ENCODE measurements at places on chromosomes 5 and 9.

GRCh38 chr5:128412145-128412930 is 125.7 kb downstream of the FBN2 start:
- no peak for DNase-seq

DNA sequence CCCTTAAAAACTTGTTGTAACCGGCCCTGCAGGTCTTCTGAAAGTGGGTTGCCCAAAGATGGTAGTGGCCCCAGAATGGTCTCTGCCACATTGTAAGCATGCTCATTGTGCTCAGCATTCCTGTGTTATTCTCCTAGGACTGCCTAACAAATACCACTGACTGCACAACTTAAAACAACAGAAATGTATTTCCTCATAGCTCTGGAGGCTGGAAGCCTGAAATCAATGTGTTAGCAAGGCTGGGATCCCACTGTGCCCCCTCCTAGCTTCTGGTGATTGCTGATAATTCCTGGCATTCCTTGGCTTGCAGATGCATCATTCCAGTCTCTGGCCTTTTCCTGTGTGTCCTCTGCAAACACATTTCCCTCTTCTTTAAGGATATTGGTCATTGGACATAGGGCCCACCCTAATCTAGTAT is 3.4 kb upstream of the GCNT4 start:
- DNase-seq: no peak

GRCh38 chr5:150630016-150630415 is 10.4 kb upstream of the SYNPO start:
- no peak for DNase-seq

GRCh38 chr9:128340691-128341434 is 536 bp downstream of the SLC27A4 start:
- no peak for DNase-seq

DNA sequence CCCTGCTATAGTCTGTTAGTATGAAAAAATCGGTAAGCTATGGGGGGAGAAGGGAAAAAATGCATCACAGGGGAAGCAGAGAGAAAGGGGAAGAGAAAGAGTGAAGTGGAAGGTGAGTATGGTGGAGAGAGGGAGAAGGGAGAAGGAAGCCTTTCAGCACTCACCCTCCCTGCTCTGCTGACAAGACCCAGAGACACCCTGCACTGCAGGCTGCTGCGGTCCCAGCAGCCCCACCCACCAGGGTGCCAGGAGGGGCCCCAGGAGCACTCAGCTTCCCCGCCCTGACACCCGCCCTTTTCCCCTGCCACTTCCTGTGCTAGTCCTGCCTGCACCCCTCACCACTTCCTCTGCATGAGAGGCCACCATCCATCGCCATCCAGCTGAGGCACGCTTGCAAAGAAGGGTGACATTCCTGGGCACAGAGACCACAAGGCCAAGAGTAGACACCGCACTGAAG is 12.7 kb downstream of the STK10 start:
- DNase-seq: peak; percentile 17

All from substantia nigra (tissue), 51 donors.